H9 (cell line): ENCODE measurements at places on chromosomes 3 and 15. TPM values are rescaled to one million over a fixed set of nuclear protein-coding genes. Genes with fewer than 3 reads are reported as not detected.
A peak's percentile ranks its signal among the peaks of the same experiment; 100 is the strongest.

- no peaks in the 10 kb centered on the region; the same call in 1 of the 2 replicates for H3K4me1 ChIP-seq
- peak; percentile 83 for DNase-seq
- H3K27ac ChIP-seq, result no peak overlapping the region
- H3K27me3 ChIP-seq, result peaks cover 5% of the 10 kb centered on the region; the same call in 1 of the 2 replicates
Measured at GRCh38 chr15:70584838-70585706, 178.3 kb downstream of the UACA start.

DNA sequence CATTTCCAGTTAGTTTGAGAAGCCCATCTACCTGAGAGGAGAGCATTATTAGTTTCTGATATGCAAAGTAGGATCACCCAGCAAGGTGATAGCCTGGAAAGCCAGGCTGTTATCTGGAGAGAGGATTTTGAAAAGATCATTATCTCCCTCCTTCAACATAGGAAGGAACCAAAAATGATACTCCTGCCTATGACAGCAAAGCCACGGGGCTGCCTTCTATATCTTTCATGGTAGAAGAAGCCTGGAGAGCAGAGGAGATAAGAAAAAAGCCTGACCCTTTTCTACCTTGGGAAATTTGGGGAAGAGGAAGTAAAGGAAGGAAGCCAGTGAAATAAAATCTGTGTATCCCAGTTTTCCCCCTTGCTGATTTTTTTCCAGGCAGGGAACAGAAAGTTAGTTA lies 205.5 kb downstream of the MFSD1 start:
- H3K36me3 ChIP-seq, result no peaks in the 10 kb centered on the region; the same call in 2 of the 3 replicates
- no peak for DNase-seq
- H3K4me3 ChIP-seq, result no peak overlapping the region
- H3K4me1 ChIP-seq, result no peaks in the 10 kb centered on the region
- H3K27me3 ChIP-seq, result no peaks in the 10 kb centered on the region

- H3K4me1 ChIP-seq, result no peaks in the 10 kb centered on the region
- peaks cover 14% of the 10 kb centered on the region; the same call in 1 of the 2 replicates for H3K27me3 ChIP-seq
- H3K36me3 ChIP-seq, result peaks cover 5% of the 10 kb centered on the region
- no peak within 1 kb of the TSS for H3K27ac ChIP-seq
Measured at GRCh38 chr3:52245322-52246263, at the start of gene PPM1M. Gene PPM1M, plus strand, starts transcription at chr3:52245759. Its CDS starts 66 bp downstream, at chr3:52245825.

- no peak for DNase-seq
- peaks cover 3% of the 10 kb centered on the region; the same call in 1 of the 2 replicates for H3K4me1 ChIP-seq
- H3K4me3 ChIP-seq, result peak overlapping the region; percentile 97
- H3K27me3 ChIP-seq, result no peaks in the 10 kb centered on the region
Measured at GRCh38 chr3:196941729-196942225, 551 bp downstream of the NCBP2 start.

DNA sequence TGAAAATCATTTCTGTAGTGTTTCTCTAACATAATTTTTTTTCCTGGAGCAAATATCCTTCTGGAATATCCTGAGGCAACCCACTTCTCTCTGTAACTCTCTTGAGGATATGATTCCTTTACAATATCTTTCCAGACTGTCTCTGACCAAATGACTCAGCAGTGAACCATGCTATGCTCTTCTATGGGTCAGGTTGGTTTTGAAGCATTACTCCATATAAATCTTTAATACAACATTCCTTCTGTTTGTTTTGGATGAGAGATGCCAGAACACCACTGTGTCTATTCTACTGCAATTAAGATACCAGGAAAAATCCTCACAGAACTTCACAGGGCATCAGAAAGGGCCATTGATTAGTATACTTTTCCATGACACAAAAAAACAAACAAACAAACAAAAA lies 626.4 kb upstream of the ZNF385D start:
- no peaks in the 10 kb centered on the region for H3K36me3 ChIP-seq
- DNase-seq, result no peak
- no peak overlapping the region for H3K27ac ChIP-seq

DNA sequence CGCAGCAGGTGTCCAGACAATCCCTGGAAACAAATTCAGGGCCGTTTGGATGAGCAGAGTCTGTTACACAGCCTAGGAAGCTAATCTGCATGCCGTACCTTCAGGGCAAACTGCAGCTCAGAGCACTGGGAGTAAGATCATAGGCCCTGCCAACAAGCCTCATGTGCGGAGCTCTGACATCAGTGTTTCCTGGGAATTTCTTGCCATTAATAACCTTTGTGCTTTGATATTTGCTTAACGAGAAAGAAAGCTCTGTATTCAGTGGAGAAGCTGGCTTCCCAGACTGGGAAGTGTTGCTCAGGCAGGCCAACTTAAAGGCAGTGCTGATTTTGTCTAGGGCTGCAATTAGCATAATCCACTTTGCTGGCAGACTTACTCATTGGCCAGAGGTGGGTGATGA lies 116.1 kb upstream of the KLHL25 start:
- no peaks in the 10 kb centered on the region for H3K27me3 ChIP-seq
- no peaks in the 10 kb centered on the region; the same call in 1 of the 2 replicates for H3K4me1 ChIP-seq
- H3K4me3 ChIP-seq, result no peak overlapping the region
- H3K36me3 ChIP-seq, result no peaks in the 10 kb centered on the region

- DNase-seq, result no peak
- peaks cover 5% of the 10 kb centered on the region; the same call in 1 of the 2 replicates for H3K4me1 ChIP-seq
- no peaks in the 10 kb centered on the region; the same call in 2 of the 3 replicates for H3K36me3 ChIP-seq
- H3K27me3 ChIP-seq, result peaks cover 73% of the 10 kb centered on the region
Measured at GRCh38 chr3:147422196-147422595, 13.0 kb downstream of the ZIC1 start.

DNA sequence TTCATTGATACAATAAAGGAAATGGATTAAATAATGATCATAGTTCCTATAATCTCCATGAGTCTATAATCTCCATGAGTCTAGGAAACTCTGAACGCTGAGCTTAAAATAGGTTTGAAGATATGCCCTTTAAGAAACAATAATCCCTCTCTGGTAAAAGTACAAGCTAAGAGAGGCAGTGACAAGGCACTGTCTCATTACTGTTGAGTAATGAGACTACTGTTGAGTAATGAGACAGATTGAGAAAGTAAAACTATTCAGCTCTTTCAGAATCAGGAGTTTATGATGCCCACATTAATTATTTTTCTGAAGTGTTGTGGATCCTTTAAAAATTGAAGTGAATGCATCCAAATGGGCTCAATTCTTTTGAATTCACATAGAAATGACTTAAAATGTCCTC lies 235.5 kb upstream of the THRB start:
- H3K4me1 ChIP-seq, result no peaks in the 10 kb centered on the region
- H3K27me3 ChIP-seq, result no peaks in the 10 kb centered on the region
- no peak for DNase-seq
- no peak overlapping the region for H3K27ac ChIP-seq
- H3K36me3 ChIP-seq, result no peaks in the 10 kb centered on the region
- no peak overlapping the region for H3K4me3 ChIP-seq

DNA sequence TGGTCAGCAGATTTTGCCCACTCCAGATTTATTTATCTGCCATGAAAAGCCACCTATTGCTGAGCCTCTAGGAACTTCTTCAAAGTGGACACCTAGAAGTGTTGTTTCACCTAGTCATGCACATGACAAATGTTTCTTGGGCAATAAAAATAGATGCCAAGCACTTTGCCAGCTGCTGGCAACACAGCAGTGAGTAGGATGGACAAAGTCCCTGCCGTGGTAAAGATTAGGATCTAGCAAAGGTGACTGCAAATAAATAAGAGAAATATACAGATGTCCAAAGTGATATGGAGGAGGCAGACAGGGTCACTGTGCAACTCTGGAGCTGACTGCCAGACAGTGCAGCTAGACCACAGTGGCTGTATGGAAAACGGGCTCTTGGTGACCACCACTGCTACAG lies 137.9 kb downstream of the SUCLG2 start:
- no peak overlapping the region for H3K27ac ChIP-seq
- DNase-seq, result no peak
- H3K4me1 ChIP-seq, result no peaks in the 10 kb centered on the region
- H3K4me3 ChIP-seq, result no peak overlapping the region

DNA sequence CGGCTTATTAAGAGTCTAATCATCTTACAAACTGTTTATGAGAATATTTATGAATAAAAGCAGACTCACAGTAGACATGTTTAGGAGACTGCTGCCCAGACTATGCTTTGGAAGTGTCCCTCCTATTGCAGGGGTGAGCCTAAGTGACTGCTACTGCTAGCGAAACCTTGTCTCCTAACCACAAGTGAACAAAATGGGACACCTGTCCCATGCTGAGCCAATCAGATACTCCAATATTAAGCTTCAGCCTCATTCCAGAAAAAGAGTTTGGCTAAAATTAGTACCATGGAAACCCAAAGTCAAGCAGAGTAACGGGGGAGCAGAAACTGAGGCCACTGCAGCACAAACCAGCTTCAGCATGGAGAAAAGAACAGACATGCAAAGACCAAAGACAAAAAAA lies 4.6 kb downstream of the DENND6A start:
- H3K36me3 ChIP-seq, result no peaks in the 10 kb centered on the region
- H3K4me1 ChIP-seq, result no peaks in the 10 kb centered on the region
- H3K27ac ChIP-seq, result no peak overlapping the region
- H3K27me3 ChIP-seq, result no peaks in the 10 kb centered on the region
- DNase-seq, result no peak

GRCh38 chr3:13200946-13201345 lies 127.7 kb upstream of the IQSEC1 start:
- H3K27me3 ChIP-seq, result no peaks in the 10 kb centered on the region
- no peaks in the 10 kb centered on the region for H3K36me3 ChIP-seq
- no peak overlapping the region for H3K27ac ChIP-seq
- no peaks in the 10 kb centered on the region; the same call in 1 of the 2 replicates for H3K4me1 ChIP-seq
- peak; percentile 59 for DNase-seq
- H3K4me3 ChIP-seq, result no peak overlapping the region

DNA sequence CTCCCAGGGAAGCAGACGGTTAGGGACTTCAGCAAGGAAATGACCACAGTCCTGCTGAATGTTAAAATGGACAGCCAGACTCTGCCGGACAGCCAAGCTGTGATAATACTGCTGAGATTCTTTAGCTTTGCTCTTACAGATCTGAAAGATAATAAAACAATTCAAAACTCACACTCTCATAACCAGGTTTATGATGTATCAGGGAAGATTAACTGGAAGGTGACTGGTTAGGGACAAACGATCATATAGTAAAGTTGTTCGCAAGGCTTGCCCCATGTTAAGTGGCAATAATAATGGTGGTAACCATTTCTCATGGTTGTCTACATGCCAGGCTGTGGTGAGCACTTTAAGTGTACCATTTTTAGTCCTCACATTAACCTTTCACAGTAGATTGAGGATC lies 44.3 kb upstream of the TSPAN3 start:
- no peaks in the 10 kb centered on the region for H3K27me3 ChIP-seq
- no peak for DNase-seq
- H3K36me3 ChIP-seq, result peaks cover 2% of the 10 kb centered on the region; the same call in 1 of the 3 replicates
- no peak overlapping the region for H3K4me3 ChIP-seq
- peaks cover 6% of the 10 kb centered on the region for H3K4me1 ChIP-seq

DNA sequence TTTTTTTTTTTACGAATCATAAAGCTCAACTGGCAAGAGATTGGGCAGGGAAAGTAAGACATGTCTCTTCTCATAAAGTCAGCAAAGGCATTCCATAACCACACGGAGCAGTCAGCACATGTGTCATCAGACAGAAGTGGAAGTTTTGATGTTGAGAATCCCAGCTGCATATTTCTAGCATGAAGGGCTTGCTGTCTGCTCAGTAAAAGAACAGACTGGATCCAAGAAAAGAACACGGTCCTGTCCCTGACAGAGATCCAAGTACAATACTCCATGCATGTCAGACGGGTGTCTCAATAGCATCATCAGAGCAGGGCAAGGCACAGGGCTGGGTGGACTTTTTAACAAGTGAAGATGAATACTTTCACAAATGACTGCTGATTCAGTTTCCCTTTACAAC lies 38.2 kb downstream of the ABI3BP start:
- DNase-seq, result no peak
- H3K27ac ChIP-seq, result no peak overlapping the region
- H3K4me1 ChIP-seq, result no peaks in the 10 kb centered on the region
- H3K36me3 ChIP-seq, result peaks cover 7% of the 10 kb centered on the region; the same call in 1 of the 2 replicates
- no peak overlapping the region for H3K4me3 ChIP-seq
- H3K27me3 ChIP-seq, result no peaks in the 10 kb centered on the region

GRCh38 chr15:56772868-56773639 lies 39.7 kb upstream of the ZNF280D start:
- H3K4me3 ChIP-seq, result no peak overlapping the region
- no peaks in the 10 kb centered on the region for H3K36me3 ChIP-seq
- no peaks in the 10 kb centered on the region; the same call in 1 of the 2 replicates for H3K4me1 ChIP-seq
- H3K27me3 ChIP-seq, result no peaks in the 10 kb centered on the region
- DNase-seq, result no peak

- no peaks in the 10 kb centered on the region for H3K27me3 ChIP-seq
- no peaks in the 10 kb centered on the region for H3K4me1 ChIP-seq
- no peak overlapping the region for H3K27ac ChIP-seq
- no peaks in the 10 kb centered on the region; the same call in 2 of the 3 replicates for H3K36me3 ChIP-seq
- H3K4me3 ChIP-seq, result no peak overlapping the region
- DNase-seq, result peak; percentile 16
Measured at GRCh38 chr15:101536166-101536874, 46.8 kb upstream of the PCSK6 start.

GRCh38 chr3:152505926-152506325 lies 237.2 kb downstream of the MBNL1 start:
- H3K4me3 ChIP-seq, result no peak overlapping the region
- H3K27me3 ChIP-seq, result no peaks in the 10 kb centered on the region
- H3K4me1 ChIP-seq, result no peaks in the 10 kb centered on the region
- no peak for DNase-seq
- H3K27ac ChIP-seq, result no peak overlapping the region

DNA sequence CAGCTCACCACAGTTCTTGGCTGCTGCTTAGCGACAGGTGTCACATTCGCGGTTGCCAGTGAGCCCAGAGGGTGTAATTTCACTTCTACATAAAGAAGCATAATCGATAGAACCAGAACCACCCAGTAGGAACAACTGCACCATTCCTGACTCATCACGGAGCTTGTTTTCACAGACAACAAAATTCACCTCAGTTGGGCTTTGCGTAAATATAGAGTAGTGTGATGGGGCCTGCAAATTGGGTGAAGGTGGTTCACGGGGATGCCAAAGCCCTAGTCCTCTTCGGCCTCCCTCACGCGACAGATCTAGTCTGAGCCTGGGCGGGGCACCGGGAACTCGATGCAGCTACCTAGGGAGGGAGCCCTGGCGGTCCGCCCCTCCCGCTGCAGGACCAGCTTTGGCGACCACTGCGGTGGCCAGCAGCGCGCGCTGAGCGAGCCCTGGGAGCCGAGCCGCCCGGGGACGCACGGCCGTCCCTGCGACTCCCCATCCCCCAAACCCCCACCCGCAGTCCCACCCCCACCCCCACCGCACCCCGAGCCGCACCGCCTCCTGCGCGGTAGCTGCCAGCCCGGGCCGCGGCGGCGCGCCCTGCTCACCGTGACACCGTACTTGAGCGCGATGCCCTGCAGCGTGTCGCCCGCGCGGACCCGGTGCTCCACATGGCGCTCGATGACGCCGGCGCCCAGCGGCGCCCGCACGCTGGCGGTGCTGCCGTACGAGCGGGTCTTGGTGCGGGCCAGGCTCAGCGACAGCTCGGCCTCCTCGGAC lies 519 bp downstream of the LYSMD2 start:
- no peak overlapping the region for H3K27ac ChIP-seq
- DNase-seq, result peak; percentile 60
- H3K36me3 ChIP-seq, result no peaks in the 10 kb centered on the region; the same call in 2 of the 3 replicates

PPARG gene
- 0.42 TPM in 1 of 2 replicates, not detected in the other for total RNA-seq

TNIK gene
- 10.2 and 15.9 TPM in 2 replicates for total RNA-seq

PSTPIP1 gene
- 1.1 and 1.8 TPM in 2 replicates for total RNA-seq

GOLGA8H gene
- total RNA-seq, result 0.70 and 0.94 TPM in 2 replicates
